CD4-positive, alpha-beta T cell treated with Interleukin-6 for 4 hours (primary cell): ENCODE measurements at places on chromosomes 7 and 10.
A peak's percentile ranks its signal among the peaks of the same experiment; 100 is the strongest.

- DNase-seq = no peak
Measured at GRCh38 chr7:3019801-3020200, 23.9 kb downstream of the CARD11 start.

DNA sequence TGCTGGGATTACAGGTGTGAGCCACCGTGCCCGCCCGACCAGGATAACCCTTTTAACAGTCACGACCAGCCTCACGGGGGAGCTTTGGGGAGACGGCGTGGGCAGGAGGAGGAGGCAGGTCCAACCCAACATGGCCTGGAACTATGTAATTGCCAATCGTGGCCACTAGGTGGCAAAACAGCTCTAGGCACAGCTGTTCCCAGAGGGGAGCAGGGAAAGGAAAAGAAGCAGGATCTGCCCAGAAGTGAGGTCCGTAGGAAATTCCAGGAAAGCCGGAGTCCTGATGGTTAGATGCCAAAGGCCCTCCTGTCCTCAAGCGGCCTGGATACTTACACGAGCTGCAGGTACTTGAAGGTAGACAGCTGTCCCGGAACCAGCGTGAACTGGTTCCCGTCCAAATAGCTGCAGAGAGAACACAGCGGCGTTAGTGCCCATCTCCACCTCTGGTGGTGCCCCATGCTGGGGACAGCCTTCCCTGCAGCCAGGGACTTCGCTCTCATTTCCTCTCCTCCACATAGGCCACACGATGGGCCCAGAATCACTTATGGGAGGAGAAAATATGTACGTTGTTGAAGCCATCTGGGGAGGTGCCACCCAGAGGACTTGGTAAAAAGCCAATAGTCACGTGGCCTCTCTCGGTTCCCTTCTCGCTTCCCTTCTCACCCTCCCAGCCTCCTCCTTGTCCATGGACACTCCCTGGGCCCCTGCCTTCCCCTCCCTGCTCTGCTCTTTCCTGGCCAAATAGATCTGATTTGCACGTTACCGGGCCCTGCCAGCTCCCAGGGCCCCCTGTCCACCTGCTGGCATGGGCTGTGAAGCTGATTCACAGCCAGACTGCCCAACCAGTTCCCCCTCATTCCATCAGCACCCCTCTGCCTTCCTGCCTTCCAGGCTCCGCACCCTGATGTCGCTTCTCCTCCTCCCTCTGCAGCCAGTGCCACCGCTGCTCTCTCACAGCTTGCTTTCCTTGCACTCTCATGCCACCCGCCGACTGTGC is 148.1 kb downstream of the SLIT1 start:
- peak; percentile 77 for DNase-seq

DNA sequence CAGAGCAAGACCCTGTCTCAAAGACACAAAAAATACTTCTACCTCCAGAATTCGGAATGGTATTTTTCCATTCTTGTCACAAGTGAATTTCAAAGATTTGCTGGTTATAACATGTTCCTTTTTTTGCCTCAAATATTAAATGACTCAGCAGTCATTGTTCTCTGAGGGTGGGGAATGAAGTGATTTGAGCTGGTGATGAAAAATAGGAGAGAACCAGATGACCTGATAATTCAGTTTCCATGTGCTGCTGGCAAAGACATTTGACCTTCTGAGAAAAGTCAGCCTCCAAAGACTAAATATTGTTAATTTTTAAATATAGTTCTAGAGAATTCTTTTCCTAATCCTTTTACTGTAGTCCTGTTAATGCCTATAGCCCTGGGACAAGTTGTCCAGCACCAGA is 78.9 kb downstream of the CACNB2 start:
- DNase-seq = no peak

DNA sequence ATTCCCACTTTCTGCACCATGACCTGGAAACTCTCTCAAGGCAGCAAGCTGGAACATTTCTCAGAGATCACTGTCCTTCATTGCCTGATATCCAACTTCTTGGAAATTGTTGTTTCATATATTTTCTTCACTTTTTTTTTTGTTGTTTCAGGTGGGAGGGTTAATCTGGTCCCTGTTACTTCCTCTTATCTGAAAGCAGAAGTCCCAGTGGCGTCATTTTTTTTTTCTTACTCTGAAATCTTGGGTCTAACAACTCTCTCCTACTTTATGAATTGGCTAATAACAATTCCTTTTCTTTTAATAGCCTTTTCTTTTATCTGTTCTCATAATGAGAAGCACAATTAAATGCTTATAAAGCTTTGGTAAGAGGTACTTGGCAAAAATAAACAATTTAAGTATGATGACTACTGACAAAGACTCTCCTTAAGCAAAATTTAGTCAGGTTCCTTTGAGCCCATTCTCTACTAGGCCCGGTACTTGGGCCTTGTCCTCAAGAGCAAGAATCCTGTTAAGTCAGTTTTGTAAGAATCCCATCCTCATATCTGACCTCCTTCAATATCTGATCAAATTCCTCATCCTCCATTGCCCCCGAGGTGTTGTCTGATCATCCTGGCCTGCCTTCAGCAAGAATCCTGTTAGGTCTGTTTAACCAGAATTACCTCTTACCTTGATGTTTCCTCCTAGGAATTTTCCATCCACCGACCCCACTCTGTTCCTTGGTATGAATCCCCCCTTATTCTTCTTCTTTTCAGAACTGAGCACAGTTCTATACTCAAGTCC is 11.5 kb upstream of the CC2D2B start:
- DNase-seq = no peak

GRCh38 chr7:24819916-24820689 is 62.8 kb upstream of the GSDME start:
- DNase-seq = peak; percentile 82

GRCh38 chr7:20395104-20395503 is 64.4 kb downstream of the ITGB8 start:
- DNase-seq = no peak

DNA sequence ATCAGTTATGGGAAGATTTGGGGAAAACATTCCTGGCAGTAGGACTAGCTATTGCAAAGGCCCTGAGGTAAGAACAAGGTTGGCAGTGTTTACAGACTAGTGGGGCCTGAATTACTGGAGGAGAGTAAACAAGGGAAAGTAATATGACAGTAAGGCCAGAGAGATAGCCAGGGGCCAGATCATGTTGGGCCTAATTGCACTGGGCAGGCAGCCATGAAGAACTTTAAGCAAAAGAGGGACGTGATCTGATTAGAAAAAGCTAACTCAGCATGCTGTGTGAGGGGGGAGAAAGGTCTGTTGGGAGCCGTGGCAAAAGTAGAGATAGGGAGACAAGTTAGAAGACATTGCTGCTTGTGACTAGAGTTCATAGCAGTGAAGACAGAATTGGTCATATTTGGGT is 9.2 kb downstream of the NUP42 start:
- no peak for DNase-seq

GRCh38 chr7:78510580-78511188 is 712.1 kb downstream of the PHTF2 start:
- DNase-seq = no peak
